CD4-positive, alpha-beta T cell treated with Interleukin-1 beta for 1 hour (primary cell): ENCODE measurements at places on chromosomes 3 and 15.

DNA sequence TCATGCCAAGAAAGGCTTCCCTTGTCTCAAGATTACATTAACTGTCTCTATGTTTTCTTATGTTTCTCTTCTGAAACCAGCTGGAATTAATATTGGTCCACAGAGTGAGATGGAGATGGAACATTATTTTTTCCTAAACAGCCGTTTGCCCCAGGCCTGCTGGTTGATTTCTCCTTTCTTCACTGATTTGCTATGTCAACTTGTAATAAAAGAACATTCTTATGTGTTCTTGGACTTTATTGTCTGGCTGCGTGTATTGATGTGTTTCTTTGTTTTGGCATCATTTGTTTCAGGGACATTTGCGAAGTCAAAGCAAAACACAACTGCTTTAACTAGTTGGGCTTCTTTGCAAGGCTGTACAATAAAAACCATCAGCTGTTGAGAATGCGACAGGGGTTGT, 168.5 kb downstream of the FAM43A start:
- DNase-seq = no peak

GRCh38 chr15:53974121-53974520, 4.1 kb upstream of the UNC13C start:
- no peak for DNase-seq

DNA sequence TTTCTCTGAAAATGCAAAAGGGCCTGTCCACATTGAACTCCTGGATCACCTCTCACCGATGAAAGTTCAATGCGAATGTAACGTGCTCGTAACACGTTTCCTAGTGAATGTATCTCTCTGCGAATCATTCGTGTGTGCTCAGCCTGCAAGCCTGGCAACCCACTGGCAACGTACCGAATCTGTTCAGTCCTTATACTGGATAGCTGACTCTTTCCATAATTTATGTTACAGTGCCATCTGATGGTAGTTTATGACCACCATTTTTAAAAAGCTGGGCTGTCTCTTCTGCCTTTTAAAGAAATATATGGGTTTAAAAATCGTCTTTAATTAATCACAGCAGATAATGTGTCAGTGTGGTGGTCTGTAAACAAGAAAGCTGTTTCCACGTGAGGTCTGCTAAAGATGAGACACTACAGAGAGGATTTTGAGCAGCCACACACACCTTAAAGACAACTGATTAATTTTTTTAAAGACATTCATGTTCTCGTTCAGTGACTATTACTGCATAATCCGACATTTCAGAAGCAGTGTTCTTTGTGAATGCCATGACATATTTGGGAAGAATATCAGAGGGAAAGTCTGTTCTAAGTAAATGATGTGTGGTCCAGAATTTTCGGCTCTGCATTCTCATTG, 69.4 kb upstream of the FOXP1 start:
- peak; percentile 14 for DNase-seq

DNA sequence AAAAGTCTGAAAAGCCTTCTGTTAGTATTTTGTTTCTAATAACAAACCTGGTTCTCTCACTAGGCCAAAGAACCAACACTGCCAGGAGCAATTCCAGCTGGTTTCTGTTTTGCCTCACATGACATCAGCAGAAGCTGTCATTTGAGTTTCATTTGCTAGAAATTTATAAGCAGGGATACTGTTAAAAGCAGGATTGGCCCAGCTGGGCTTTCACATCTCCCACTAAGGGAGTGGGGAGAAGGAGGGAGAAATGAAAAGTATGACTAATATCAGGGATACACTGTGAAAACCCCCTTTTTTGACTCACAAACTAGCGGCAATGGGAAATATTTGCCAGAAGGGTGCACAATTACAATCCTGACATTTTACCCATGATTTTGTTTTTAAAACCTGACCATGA, 5.3 kb downstream of the CCDC80 start:
- no peak for DNase-seq

GRCh38 chr3:77186728-77187127, 146.8 kb downstream of the ROBO2 start:
- DNase-seq = no peak

DNA sequence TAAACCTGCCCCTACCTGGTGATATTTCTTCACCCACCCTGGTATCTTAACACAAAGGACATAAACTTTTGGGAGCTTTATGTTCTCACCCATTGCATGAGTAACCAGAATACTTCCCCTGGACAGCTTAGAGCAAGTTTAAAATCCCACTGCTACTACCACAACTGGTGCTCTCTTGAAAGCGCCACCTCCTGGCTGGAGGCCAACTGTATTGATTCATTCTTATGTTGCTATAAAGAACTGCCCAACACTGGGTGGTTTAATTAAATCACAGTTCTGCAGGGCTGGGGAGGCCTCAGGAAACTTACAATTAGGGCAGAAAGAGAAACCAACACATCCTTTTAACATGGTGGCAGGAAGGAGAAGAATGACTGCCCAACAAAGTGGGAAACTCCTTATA, 592.4 kb downstream of the EPHA3 start:
- no peak for DNase-seq

DNA sequence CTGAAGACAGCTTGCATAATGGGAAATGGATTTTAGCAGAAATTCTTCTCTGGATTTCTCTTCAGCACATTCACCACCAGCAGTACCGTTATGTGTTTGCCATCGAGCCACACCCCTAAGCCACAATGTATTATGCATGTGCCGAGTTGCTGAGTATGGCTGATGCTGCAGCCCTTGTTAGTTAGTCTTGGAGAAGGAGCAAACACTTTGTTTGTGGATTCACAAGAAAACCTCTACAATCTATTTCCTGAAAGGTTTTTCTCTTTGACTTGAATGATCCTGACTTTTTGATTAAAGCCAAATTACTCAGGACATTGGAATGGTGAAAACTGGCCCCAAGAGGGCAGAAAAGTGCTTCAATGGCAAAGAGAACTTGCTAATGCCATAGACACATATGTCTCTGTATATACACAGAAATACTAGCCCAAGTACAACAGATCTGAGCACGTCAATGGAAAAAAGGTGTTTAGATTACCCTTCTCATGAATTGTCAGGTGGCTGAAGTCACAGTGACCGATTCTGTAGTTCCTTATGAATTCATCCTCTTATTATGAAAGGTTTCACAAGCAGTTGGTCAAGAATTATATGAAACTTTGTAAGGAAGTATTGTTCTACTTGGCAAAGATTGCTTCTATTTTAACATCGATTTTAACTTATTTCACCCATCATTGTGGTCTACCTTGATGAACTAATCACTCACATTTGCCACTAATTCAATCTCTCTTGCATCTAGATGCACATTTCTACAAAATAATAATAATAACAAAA, 103.0 kb downstream of the P3H2 start:
- DNase-seq = no peak

GRCh38 chr3:127394031-127394430, 106.2 kb upstream of the PRR20G start:
- DNase-seq = no peak

DNA sequence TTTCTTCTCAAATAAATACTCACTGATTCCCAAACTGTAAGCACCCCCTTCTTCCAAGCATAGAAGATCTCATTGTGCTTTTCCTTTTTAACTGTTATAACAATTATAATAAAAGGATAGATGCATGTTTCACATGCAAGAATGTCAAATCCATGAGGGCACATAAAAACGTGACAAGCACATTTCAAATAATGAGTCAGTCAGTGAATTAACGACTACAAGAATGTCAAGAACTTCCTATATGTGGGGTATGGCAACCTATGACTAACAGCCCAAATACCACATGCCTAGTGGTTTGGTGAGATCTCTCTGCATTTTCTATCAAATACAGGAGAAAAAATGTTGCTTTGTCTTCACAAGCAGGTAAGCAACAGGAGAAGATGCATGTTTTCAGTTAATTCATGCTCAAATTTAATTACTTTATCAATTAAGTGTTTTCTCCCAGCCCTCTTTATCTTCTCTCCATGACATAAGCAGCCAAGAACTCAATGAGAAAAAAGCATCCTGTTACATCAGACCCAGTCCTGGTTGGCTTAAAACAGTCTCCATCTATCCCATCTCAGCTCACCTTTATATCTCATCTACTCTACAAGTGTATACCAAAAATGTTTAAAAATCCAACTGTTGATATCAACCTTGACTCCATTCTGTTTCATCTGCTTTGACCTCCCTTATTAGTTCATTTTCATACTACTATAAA, 181.5 kb upstream of the LMCD1 start:
- DNase-seq = no peak

DNA sequence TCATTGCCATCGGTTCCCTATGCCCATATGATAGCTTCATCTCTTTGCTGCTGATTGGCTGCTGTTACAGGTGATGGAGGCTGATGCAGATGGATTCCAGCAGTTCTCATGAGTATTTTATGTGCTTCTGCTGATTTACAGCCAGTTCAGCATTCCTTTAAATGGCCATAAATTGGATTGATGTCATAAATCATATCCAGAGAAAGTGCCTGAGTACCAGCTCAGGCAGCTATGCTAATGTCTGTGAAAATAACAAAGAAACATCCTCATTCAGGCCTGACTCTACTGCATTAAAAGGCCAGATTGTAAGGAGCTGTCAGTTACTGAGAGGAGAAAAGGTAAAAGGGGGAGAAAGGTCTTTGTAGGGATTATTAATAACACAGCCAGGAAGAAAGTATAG, 756.8 kb downstream of the IGSF11 start:
- DNase-seq = no peak

GRCh38 chr3:79314544-79314943, 453.3 kb downstream of the ROBO1 start:
- no peak for DNase-seq

DNA sequence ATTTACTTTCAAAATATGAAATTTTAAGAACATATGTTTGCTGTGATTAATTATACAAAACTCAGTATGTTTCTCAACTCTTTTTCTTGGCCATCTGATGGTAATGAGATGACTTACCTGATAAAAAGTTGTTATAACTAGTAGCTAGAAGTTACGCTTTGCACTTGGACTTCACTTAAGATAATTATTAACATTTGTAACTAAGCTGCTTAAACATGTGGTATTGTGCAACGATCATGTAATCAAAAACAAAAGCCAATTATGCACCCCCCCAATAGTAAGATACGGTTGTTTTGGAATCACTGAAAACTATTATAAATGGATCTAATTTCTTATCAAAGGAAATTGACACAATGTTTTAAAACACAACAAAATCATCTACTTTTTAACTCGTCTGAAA, 342.9 kb downstream of the CNTN3 start:
- no peak for DNase-seq

DNA sequence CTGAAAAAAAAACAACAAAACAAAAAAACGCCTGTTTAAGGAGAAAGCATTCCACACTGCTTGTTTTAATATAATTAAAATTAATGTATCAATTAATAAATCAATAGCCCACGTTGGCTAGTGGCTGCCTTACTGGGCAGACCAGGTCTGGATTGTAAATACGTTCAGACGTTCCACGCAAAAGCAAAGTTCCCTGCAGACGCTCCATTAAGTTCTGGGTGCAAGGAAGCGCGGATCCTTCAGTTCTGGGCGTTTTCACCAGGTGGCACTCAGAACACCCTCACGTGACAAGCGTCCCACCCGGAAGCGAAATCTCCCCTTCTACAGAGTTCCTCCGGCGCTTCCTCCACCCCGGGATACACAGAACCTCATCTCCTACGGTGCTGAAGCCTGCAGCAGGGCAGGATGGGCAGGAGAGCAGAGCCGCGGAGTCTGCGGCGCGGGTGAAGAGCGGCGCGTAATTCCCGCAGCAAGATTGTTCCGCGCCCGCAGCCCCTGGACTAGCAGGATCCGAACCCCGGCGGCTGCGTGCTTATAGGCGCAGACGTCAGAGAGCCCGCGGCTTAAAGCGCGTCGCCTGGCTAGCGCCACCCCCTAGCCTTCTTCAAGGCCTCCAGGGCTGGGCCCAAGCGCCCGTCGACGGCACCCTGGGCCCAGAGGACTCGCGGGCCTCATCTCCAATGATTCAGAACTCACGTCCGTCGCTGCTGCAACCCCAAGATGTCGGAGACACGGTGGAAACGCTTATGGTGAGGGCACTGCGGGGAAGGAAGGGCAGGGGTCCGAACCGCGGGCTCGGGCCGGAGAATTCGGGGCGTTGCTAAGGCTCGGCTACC, at the start of gene SLC25A38:
TSS of gene SLC25A38 (plus strand) at position 326 of the 836 bp plus-strand sequence. CDS start at position 681, 355 bp downstream.
- DNase-seq = peak; percentile 80

DNA sequence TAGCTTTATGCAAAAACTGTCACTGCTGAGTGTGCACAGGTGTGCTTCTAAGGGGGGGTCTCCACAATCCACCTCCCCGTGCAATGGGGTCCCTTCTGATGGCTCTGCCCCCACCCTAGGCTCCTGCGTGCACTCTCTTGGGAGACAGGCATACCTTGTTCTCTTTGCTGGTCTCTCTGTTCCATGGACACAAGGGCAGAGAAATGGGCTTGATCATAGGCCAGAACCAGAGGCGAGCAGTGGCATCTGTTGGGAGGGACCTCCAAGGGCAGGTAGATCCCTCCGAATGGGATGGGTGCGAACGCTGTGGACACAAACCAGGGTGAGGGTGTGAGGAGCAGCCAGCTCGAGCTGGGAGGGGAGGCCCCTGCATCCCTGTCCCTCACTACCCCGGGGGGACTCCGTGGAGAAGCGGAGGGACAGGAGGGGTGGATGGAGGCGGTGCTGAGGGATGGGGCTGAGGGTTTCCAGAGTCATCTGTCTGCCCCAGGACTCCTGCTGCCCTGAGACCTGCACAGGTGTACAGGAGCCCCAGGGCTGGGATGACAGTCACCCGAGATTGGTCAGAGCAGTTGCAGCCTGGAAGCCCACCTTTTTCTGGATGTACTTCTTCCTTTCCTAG, 175.0 kb downstream of the KLF13 start:
- no peak for DNase-seq

DNA sequence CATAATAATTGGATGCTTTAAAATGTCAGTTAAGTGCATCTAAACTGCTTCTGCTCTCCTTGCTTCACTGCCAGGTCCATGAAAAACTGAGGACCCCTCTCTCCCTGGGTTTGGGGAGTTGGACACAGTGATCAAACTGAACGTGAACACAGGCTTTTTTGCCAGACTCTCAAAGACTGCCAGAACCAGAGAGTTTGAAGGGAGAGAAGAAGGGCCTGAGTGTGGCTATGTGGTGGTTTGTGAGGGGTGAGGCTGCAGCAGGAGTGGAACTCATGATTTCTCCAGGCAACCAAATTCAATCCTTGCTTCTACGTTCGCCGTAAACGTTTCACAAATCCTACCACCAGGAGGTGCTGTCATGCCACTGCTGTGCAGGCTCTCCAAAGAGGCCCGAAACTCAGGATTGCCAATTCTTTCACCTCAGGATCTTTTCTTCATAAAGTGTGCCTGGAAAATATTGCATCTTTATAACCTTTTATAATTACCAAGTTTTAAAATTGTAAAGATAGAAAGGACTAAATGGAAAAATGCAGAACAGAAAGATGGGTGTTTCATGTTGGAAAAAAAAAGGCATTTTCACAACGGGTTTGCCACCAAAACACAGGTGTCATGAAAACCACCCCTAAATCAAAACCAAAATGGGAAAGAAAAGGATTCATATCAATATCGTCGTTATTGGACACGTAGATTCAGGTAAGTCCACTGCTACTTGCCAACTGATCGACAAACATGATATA, 19.7 kb downstream of the TM4SF4 start:
- DNase-seq = peak; percentile 35

GRCh38 chr3:116824208-116824607, 114.6 kb downstream of the TUSC7 start:
- DNase-seq = no peak

GRCh38 chr3:190094160-190094718, 26.5 kb downstream of the P3H2 start:
- DNase-seq = no peak

- no peak for DNase-seq
These were observed 69.5 kb upstream of the ETV5 start for GRCh38 chr3:186178412-186178811.

GRCh38 chr3:31503456-31503855, 29.3 kb upstream of the STT3B start:
- no peak for DNase-seq

GRCh38 chr3:135637013-135637412, 328.5 kb upstream of the PPP2R3A start:
- DNase-seq = no peak
